ENCODE measurements at places on chromosomes 13 and 19. TPM values are rescaled to one million over a fixed set of nuclear protein-coding genes. Genes with fewer than 3 reads are reported as not detected.

Gene IFNL1
- not detected for total RNA-seq

Gene HS6ST3
- not detected for total RNA-seq

Gene GIPC3
- total RNA-seq = 6.5 TPM

Gene TUBB4A
- total RNA-seq = 0.58 TPM

Gene CCL25
- not detected for total RNA-seq

Gene LILRB1
- 23.6 TPM for total RNA-seq

Gene BCL3
- total RNA-seq = 87.4 TPM

Gene ZNF790
- 5.7 TPM for total RNA-seq

Gene CEBPA
- 59.1 TPM for total RNA-seq

Gene GRIK5
- 0.29 TPM for total RNA-seq

DNA sequence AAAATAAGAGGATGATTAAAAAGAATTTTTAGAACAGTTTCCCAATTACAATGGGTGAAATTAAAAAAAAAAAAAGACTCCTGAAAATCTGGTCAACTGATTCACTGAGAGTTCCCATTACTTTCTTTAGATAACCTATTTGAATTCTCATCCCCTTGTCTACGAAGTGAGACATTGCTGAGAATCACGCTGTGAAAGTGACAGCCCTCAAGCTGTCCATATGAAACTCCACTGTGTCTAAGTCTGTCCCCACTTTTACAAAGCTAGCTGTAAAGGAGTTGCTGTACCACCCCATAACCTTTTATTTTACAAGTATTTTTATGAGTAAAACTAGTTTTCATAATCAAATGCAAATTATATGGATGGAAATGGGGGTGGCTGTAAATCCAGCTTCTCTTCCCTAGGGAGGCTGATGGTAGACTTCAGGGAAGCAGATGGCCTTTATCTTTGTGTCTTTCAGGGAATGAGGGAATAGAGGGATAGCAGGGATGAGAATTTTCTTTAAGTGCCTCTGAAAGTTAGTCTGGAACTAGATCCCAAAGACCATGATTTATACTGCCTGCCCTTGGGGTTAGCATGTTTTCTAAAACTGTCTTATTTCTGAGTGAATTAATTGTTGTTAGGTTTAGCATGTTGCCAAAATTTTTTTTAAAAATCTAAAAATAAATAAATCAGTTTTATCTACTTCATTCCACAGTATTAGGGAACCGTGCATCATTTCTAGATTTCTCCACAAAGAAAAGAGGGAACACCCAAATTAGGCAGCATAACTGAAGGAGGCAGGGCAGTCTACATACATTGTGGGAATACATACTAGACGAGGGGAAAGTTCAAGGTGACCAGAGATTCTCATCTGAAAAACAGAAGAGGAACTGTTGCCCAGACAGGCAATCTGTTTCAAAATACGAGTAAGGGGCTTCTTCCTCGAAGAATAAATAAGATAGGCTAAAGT lies 1219.1 kb downstream of the UQCRFS1 start:
- no peak overlapping the region for H3K4me3 ChIP-seq
- H3K4me1 ChIP-seq = no peaks in the 10 kb centered on the region

- no peaks in the 10 kb centered on the region for H3K36me3 ChIP-seq
- H3K27me3 ChIP-seq = no peaks in the 10 kb centered on the region
- no peak overlapping the region for H3K27ac ChIP-seq
- no peak for DNase-seq
- H3K4me3 ChIP-seq = no peak overlapping the region
- H3K4me1 ChIP-seq = no peaks in the 10 kb centered on the region
These were observed 340.8 kb downstream of the KLF5 start for GRCh38 chr13:73399347-73400216.

GRCh38 chr13:109101550-109102144 lies 472.2 kb downstream of the MYO16 start:
- H3K4me1 ChIP-seq = no peaks in the 10 kb centered on the region
- H3K4me3 ChIP-seq = no peak overlapping the region

- H3K27ac ChIP-seq = no peak overlapping the region
- peaks cover 28% of the 10 kb centered on the region for H3K27me3 ChIP-seq
- H3K36me3 ChIP-seq = no peaks in the 10 kb centered on the region
- no peaks in the 10 kb centered on the region for H3K4me1 ChIP-seq
- no peak overlapping the region for H3K4me3 ChIP-seq
These were observed 29.7 kb downstream of the ZIC5 start for GRCh38 chr13:99941911-99942310.

- no peaks in the 10 kb centered on the region for H3K27me3 ChIP-seq
- no peaks in the 10 kb centered on the region for H3K4me1 ChIP-seq
- H3K27ac ChIP-seq = no peak overlapping the region
- no peak overlapping the region for H3K4me3 ChIP-seq
- no peaks in the 10 kb centered on the region for H3K36me3 ChIP-seq
These were observed 254.8 kb downstream of the DCT start for GRCh38 chr13:94224670-94225069.

- no peak for DNase-seq
- H3K27me3 ChIP-seq = no peaks in the 10 kb centered on the region
- H3K4me3 ChIP-seq = no peak overlapping the region
- no peak overlapping the region for H3K27ac ChIP-seq
These were observed 30.1 kb downstream of the OPA3 start for GRCh38 chr19:45554481-45554880.

GRCh38 chr13:70585109-70585508 lies 476.9 kb upstream of the KLHL1 start:
- H3K4me3 ChIP-seq = no peak overlapping the region
- H3K27ac ChIP-seq = no peak overlapping the region
- no peaks in the 10 kb centered on the region for H3K4me1 ChIP-seq

DNA sequence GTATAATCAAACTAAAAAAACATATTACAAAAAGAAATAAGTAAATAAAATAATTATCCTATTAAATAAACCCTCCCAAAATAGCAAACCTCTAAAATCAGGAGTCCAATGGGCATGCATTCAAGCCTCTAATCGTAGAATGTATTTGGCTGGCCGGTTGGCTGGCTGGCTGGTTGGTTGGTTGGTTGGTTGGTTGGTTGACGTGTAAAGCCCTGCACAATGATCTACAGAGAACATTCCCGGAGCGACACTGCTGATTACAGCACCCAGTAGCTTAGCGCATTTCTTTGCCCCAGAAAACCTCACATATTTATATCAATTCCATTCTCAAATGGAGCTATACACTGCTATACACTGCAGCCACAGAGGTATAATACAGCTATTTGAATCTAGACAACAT lies 65.6 kb downstream of the SACS start:
- H3K27ac ChIP-seq = no peak overlapping the region
- no peak for DNase-seq
- H3K4me3 ChIP-seq = no peak overlapping the region
- no peaks in the 10 kb centered on the region for H3K4me1 ChIP-seq

DNA sequence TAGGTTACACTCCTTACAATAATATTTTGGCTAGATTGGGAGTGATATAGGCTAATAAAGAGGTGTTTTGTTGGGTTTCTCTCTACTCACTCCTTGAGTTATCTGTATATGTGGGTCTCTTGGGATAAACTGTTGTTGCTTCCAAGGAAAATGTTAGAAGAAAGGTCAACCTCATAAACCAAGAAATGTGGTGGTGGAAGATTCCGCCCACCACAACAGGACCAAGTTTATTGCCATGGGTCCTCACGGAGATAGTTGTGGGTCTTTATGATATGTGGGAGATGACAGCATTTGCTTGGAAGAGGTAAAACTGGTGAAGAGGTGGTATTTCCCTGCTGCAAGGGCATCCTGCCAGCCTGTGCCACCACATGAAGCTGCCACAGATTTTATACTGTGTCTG lies 259.6 kb downstream of the DCLK1 start:
- DNase-seq = no peak
- no peaks in the 10 kb centered on the region for H3K27me3 ChIP-seq
- H3K27ac ChIP-seq = no peak overlapping the region
- no peaks in the 10 kb centered on the region for H3K4me1 ChIP-seq
- H3K4me3 ChIP-seq = no peak overlapping the region

DNA sequence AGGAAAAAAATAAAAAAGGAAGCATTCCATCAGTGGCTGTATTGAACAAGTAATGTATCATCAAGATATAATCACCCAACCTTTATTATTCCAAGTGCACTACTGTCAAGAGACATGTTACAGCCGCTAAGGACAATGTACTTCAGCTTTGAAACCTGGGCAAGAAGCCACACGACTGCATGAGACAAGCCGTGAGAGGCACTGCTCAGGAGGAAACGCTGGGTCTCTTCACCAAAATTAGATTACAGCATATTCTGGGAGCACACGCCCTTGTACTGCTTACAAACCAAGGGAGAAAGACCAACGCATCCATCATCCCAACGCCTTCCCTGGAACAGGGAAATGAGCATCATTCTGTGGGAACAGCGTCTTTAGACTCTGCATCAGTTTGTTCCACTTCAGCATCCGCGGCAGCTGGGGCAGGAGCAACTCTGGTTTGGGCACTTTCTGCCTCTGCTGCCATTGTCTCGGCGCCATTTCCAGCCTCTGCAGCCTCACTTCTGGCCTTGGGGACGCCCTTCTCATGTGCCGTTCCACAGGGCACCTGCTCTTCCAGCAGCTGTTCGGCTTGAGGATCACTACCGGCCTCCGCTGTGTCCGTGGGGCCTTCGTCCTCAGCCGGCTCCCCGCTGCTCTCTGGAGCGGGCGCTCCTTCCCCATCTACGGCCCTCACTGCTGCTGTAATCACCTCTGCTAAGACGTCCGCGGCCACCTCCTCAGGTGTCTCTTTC lies 22.4 kb upstream of the BRD4 start:
- no peaks in the 10 kb centered on the region for H3K4me1 ChIP-seq
- no peaks in the 10 kb centered on the region for H3K27me3 ChIP-seq
- peaks cover 65% of the 10 kb centered on the region for H3K36me3 ChIP-seq
- H3K27ac ChIP-seq = no peak overlapping the region
- DNase-seq = no peak

- H3K27me3 ChIP-seq = no peaks in the 10 kb centered on the region
- H3K36me3 ChIP-seq = peaks cover 43% of the 10 kb centered on the region
- peaks cover 5% of the 10 kb centered on the region for H3K4me1 ChIP-seq
- H3K4me3 ChIP-seq = no peak overlapping the region
These were observed 19.3 kb downstream of the PPP1R12C start for GRCh38 chr19:55097864-55098715.

- no peak overlapping the region for H3K27ac ChIP-seq
- DNase-seq = no peak
- no peaks in the 10 kb centered on the region for H3K36me3 ChIP-seq
- H3K4me1 ChIP-seq = no peaks in the 10 kb centered on the region
- H3K4me3 ChIP-seq = no peak overlapping the region
These were observed 172.7 kb downstream of the B3GLCT start for GRCh38 chr13:31372454-31372853.

- H3K27me3 ChIP-seq = no peaks in the 10 kb centered on the region
- H3K4me3 ChIP-seq = no peak overlapping the region
- peaks cover 9% of the 10 kb centered on the region for H3K4me1 ChIP-seq
- H3K36me3 ChIP-seq = no peaks in the 10 kb centered on the region
These were observed 41.0 kb downstream of the LHFPL6 start for GRCh38 chr13:39561971-39562370.

GRCh38 chr13:100838387-100838786 lies 163.8 kb upstream of the TMTC4 start:
- no peaks in the 10 kb centered on the region for H3K4me1 ChIP-seq
- DNase-seq = no peak
- no peaks in the 10 kb centered on the region for H3K36me3 ChIP-seq
- H3K27me3 ChIP-seq = no peaks in the 10 kb centered on the region
- H3K27ac ChIP-seq = no peak overlapping the region

- H3K4me3 ChIP-seq = peak overlapping the region; percentile 99
- peaks cover 17% of the 10 kb centered on the region for H3K36me3 ChIP-seq
- peak overlapping the region; percentile 100 for H3K27ac ChIP-seq
These were observed 2.5 kb downstream of the ITM2B start for GRCh38 chr13:48235341-48236135.

GRCh38 chr19:8323781-8324185 lies 2.5 kb downstream of the RPS28 start:
- DNase-seq = no peak
- no peak overlapping the region for H3K4me3 ChIP-seq
- H3K36me3 ChIP-seq = peaks cover 24% of the 10 kb centered on the region
- H3K27me3 ChIP-seq = no peaks in the 10 kb centered on the region

GRCh38 chr13:98416408-98416807 lies 160.5 kb downstream of the STK24 start:
- no peak overlapping the region for H3K4me3 ChIP-seq
- H3K27me3 ChIP-seq = no peaks in the 10 kb centered on the region
- H3K36me3 ChIP-seq = no peaks in the 10 kb centered on the region

GRCh38 chr13:113726961-113727411 lies 32.0 kb upstream of the TMEM255B start:
- H3K4me3 ChIP-seq = no peak overlapping the region
- H3K27me3 ChIP-seq = no peaks in the 10 kb centered on the region
- H3K36me3 ChIP-seq = no peaks in the 10 kb centered on the region
- no peak overlapping the region for H3K27ac ChIP-seq
- peaks cover 9% of the 10 kb centered on the region for H3K4me1 ChIP-seq

DNA sequence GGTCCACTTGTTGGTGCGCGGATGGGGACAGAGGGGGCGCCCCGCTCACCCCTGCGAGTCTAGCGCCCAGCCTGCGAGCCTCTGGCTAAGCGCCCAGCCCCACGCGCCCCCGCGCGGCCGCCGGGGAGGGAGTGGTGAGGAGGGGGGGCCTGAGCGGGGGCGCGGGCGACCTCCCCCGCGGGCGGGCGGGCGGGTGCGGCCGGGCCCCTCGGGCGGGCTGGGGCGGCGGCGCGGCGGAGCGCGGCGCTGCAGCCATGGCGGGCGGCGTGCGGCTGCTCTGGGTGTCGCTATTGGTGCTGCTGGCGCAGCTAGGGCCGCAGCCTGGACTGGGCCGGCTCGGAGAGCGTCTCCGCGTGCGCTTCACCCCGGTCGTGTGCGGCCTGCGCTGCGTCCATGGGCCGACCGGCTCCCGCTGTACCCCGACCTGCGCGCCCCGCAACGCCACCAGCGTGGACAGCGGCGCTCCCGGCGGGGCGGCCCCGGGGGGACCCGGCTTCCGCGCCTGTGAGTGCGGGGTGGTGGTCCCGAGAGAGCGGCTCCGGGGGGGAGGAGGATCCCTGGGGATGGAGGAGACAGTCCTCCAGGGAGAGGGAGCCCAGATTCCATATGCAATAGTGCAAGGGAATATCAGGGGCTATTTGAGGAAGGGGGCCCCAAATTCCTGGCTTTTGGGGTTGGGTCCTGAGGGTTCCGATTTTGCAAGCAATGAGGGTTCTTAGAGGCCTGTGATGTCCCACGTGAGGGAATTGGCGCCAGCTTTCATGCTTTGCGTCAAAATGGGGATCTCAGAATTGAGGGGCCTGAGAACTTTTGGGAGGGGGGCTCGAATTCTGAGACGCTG lies at the start of gene LTBP4:
Gene LTBP4 (plus strand): TSS at position 236 of the 841 bp plus-strand sequence. CDS start 19 bp downstream, at position 255.
- H3K27me3 ChIP-seq = peaks cover 48% of the 10 kb centered on the region
- H3K4me3 ChIP-seq = peak within 1 kb of the TSS; percentile 63
- H3K36me3 ChIP-seq = no peaks in the 10 kb centered on the region
- peak; percentile 81 for DNase-seq

DNA sequence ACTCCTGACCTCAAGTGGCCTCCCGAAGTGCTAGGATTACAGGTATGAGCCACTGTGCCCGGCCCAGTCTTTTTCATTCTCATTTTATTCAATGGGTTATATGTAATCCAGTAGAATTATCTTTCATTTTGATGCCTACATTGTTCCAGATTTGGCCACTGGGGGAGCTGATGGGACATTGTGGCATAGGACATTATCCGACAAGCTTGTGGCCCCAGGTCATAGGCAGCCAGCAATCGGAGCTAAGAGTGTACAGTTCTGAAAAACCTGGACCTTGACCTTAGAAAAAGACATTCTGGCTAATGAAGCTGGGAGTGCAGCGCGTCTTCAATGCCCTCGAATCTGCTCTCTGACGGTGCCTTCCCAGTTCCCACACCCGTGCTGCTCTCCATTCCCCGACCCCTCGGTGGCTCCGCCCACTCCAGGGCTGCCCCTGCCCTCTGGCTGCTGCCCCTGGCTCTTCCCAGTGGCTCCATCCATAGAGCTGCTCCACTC lies 108.7 kb downstream of the TEX29 start:
- no peak for DNase-seq
- no peaks in the 10 kb centered on the region for H3K4me1 ChIP-seq
- H3K4me3 ChIP-seq = no peak overlapping the region
- no peak overlapping the region for H3K27ac ChIP-seq
- peaks cover 21% of the 10 kb centered on the region for H3K27me3 ChIP-seq
